ENCODE measurements at places on chromosomes 7 and 10.

DNA sequence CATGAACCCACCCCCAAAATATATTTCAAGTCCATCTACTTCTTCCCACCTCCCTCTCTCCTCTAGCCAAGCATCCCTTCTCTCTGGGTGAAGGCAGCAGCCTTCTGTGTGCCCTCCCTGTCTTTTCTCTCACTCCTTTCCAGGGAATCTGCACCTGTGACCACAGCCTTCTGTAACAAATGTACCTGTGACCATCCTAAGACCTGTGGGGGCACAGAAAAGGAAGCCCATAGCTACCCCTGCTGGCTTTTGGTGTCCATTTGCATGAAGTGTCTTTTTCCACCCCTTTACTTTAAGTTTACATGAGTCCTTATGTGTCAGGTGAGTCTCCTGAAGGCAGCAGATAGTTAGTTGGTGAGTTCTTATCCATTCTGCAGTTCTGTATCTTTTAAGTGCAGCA is 2.0 kb upstream of the TBXAS1 start:
- DNase-seq = no peak

- DNase-seq = peak; percentile 91
Measured at GRCh38 chr10:103491729-103492364, 1.7 kb upstream of the NEURL1 start.

DNA sequence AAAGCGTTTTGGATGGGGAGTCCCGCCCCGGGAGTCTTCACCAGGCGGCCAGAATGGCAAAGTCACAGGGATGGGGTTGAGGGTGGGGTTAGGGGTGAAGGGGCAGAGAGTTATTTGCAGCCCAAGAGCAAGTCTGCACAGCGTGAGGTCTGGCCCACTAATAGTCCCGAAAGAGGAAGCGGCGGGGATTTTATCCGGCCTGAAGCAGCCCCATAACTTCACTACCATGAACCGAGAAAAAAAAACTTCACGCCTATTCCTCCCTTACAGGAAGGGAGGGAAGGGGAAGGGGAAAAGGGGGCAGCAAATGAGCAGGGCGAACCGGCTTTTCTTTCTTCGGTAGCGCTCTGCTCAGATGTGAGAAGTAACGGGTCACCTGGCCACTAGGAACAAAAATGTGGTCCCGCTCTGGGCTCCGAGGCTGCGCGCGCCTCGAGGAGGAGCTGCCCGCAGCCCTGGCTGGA is 712 bp downstream of the ITPRIP start:
- peak; percentile 54 for DNase-seq

GRCh38 chr7:45874408-45875131 is 1.7 kb upstream of the CCDC201 start:
- DNase-seq = peak; percentile 94

DNA sequence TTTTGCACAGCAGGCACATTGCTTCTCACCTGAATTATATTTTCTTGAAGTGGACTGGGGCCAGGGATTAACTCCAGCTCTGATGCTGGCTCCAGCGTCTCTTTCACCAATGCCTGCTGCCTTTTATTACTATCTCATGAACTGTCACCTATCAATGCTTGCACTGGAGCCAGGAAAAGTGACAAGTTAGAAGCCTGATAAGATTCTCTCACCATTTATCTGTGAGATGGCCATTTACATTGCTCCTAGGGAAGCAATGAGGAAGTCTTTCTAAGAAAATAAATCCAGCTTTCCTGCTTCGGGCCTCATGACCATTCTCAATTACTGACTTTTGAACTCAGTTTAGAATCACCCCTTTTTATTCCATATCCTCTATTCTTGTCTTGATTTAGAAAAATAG is 48.5 kb upstream of the LRRTM3 start:
- DNase-seq = no peak

DNA sequence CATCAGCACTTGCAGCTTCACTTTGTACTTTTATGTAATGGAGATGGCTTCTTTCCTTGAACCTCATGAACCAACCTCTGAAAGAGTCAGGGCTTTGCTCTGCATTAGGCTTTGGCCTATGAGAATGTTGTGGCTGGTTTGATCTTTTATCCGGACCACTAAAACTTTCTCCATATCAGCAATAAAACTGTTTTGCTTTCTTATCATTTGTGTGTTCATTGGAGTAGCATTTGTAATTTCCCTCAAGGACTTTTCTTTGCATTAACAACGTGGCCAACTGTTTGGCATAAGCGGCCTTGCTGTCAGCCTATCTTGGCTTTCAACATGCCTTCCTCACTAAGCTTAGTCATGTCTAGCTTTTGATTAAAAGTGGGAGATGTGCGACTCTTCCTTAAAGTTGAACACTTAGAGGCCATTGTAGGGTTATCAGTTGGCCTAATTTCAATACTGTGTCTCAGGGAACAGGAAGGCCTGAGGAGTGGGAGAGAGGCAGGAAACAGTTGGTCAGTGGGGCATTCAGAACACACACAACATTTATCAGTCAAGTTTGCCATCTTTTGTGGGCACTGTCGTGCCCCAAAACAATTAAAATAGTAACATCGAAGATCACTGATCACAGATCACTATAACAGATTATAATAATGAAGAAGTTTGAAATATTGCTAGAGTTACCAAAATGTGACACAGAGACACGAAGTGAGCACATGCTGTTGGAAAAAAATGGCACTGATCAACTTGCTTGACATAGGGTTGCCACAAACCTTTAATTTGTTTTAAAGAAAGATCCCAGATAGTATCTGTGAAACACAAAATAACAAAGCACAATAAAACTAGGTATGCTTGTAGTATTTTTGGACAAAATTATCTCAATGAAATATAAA is 64.7 kb downstream of the NRF1 start:
- DNase-seq = no peak

All from ELR (cell line).